ENCODE measurements at places on chromosomes 13 and 19.

- DNase-seq: no peak
These were observed 143.0 kb downstream of the FGF9 start for GRCh38 chr13:21813844-21814243.

- no peak for DNase-seq
These were observed 47.7 kb downstream of the KLF2 start for GRCh38 chr19:16372065-16372915.

- DNase-seq: no peak
These were observed 1736.2 kb downstream of the SLITRK5 start for GRCh38 chr13:89407357-89407756.

GRCh38 chr13:48783181-48783630 is 129.5 kb downstream of the CYSLTR2 start:
- peak; percentile 100 for DNase-seq

DNA sequence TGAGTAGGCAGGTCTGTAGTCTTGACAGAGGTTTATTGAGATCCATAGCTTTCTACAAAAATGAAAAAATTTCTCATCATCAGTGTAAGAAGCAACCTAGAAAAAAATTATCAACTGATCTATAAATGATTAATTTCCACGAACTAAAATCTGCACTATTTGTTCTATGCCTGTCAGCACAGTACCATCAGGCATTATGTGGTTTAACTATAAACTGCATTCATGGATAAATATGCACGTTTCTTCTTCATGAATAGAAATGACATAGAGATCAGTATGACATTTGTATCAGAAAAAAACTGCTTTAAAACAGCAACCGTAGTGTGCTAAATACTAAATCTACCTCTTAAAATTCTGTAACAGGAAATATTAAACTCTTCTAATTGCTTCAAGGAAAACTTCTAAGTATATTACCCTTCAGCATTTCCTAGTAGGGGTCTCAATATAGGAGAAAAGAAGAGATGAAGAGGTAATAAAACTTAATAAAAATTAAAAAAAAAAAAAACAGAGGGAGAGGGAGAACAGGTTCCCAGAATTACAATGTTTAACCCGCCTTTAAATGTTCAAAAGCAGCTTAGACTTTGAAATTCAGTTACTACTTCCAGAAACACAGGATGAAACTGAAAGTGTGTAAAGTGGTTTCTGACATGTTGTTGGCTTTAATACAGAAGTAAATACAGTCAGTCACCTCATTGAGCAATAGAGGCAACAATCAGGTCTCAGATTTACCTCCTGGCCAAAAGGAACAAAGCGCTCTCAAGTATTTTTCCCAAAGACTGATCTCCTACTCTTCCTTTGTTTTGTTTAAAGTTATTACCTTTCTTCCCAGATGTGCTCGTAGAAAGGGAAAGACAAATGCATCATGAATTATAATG is 144.4 kb downstream of the DIAPH3 start:
- DNase-seq: peak; percentile 67

DNA sequence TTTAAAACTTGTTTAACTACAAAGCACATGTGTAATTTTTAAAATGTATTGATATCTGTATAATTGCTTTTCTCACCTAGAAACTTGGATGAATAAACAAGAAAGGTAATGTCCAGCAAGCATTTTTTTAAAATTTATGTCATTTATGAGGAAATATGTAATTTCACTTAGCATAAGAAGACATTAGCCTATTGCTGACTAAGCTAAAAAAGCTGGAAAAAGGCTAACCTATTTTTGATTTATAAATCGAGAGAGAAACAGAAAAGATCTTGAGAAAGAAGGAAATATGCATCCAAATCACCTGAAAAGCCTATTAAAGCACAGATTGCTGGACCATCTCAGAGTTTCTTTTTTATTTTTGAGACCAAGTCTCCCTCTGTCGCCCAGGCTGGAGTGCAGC is 1181.3 kb downstream of the SLITRK1 start:
- DNase-seq: no peak

Data from fibroblast of villous mesenchyme (primary cell).